ENCODE measurements at places on chromosomes 7 and 10. TPM values are rescaled to one million over a fixed set of nuclear protein-coding genes. Genes with fewer than 3 reads are reported as not detected.

The CEP55 gene
- total RNA-seq, result 11.3 TPM

The OSBPL3 gene
- 9.0 TPM for total RNA-seq

The CPN1 gene
- total RNA-seq, result not detected

The LRMDA gene
- total RNA-seq, result 2.5 TPM

The C10orf62 gene
- not detected for total RNA-seq

The CALY gene
- total RNA-seq, result 1.6 TPM
